ENCODE measurements at places on chromosomes 3 and 15. TPM values are rescaled to one million over a fixed set of nuclear protein-coding genes. Genes with fewer than 3 reads are reported as not detected.

The CAMK1 gene
- 16.4 TPM for total RNA-seq

The FETUB gene
- total RNA-seq, result 0.23 TPM

The CCDC9B gene
- total RNA-seq, result 19.2 TPM

The AADACL2 gene
- total RNA-seq, result not detected

The SERPINI2 gene
- total RNA-seq, result not detected

The NR2E3 gene
- total RNA-seq, result 0.09 TPM

The EXD1 gene
- total RNA-seq, result 0.35 TPM

The RASL12 gene
- total RNA-seq, result 0.17 TPM
